ENCODE measurements at places on chromosomes 13 and 19.
A peak's percentile ranks its signal among the peaks of the same experiment; 100 is the strongest.

- no peak for DNase-seq
Measured at GRCh38 chr19:28607066-28607583, 605.8 kb downstream of the UQCRFS1 start.

DNA sequence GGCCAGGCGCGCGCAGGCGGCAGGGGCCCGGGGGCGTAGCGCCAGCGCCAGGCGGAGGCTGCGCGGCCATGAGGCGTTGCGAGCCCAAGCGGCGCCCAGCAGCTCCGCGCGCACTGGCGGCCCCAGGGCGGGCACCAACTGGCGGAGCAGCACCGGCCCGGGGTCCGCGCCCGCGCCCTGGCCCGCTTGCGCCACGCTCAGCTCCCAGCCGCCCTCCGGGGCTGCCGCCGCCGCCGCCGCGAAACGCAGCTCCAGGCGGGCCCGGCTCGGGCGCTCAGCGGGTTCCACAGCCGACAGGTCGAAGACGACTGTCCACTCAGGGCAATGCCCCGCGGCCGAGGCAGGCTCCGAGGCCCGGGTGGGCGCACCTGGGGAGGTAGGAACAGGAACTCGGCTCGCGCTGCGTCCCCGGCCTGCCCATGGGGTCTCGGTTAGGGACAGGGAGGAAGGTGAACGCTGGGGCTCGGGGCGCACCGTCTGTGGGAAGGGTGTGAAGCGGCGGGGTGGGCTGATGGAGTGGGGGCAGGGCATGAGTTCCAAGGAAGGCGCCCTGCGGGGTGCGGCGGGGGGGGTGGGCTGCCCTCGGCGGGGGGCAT is 26.8 kb downstream of the CERS1 start:
- DNase-seq: no peak

DNA sequence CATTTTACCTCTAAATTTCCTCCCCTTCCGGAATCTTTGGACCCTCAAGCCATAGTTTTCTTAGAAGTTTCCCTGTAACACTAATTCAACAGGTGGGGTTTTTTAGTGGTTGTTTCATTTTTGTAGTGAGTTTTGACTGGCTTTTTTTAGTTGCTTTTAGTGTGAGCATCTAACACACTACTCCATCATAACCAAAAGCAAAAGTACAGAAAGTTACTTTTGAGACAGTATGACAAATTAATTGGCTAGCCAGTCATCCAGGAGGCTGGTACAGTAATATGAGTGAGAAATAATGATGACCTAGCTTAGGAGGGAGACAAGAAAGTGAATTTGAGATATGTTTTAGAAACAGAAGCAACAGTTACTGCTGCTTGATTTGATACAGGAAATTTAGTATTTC is 71.5 kb downstream of the DNAJC15 start:
- DNase-seq: no peak

- no peak for DNase-seq
Measured at GRCh38 chr13:36029166-36029565, 102.0 kb downstream of the DCLK1 start.

GRCh38 chr19:44698492-44699201 is at the start of gene CEACAM16:
Gene CEACAM16 (plus strand): TSS chr19:44699151. CDS start chr19:44701457, 2,306 bp downstream.
- DNase-seq: no peak

GRCh38 chr19:6720369-6721137 is at the start of gene C3:
Gene C3 (minus strand): TSS chr19:6720650. CDS start chr19:6720589, 61 bp downstream.
- no peak for DNase-seq

DNA sequence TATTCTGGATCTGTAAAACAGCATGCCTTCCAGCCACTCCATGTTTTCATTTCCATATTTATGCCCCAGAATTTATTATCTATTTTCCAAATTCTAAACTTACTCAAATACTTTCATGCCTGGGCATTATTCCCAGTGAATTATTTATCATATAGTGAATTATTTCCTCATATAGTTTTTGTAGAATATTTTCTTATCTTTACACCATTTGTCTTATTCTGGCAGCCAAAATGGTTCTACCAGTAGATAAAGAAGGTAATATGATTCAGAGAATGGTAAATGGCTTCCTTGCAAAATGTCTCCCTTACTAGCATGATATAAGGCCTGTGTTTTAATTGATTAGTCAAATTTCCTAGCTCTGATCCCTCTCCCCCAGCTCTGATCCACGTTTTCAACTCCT is 305.8 kb downstream of the SPRY2 start:
- no peak for DNase-seq

DNA sequence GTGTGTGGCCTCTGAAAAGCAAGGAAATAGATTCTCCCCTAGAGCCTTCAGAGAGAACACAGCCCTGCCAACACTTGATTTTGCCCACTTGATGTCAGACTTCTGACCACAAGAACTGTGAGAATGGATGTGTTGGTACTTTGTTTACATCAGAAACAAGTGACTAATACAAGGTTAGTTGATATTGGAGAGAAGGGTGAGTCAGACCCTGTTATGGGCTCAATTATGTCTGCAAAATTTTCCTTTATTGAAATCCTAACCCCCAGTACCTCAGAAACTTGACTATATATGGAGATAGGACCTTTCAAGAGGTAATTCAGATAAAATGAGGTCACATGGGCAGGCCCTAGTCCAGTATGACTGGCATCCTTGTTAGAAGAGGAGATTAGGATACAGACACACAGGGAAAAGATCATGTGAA is 226.7 kb downstream of the RFC3 start:
- no peak for DNase-seq

GRCh38 chr19:1052349-1052975 is 12.6 kb downstream of the ABCA7 start:
- DNase-seq: no peak

DNA sequence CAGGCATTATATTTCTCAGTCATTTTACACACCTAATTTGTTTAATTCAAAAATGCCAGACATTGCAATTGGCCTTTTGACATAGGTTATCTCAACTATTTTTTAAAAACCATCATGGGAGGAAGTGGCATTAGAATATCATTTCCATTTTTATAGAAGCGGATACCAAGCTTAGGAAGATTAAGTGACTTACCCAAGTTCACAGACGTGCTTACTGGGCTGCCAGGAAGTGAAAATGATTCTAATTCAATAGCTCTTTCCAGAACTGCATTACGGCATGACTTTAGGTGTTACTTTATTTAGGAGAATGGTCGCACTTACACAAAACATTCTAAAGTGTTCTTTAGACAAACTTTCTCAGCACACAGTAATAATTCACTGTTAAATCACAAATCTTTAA is 231.9 kb downstream of the KLF12 start:
- DNase-seq: no peak

DNA sequence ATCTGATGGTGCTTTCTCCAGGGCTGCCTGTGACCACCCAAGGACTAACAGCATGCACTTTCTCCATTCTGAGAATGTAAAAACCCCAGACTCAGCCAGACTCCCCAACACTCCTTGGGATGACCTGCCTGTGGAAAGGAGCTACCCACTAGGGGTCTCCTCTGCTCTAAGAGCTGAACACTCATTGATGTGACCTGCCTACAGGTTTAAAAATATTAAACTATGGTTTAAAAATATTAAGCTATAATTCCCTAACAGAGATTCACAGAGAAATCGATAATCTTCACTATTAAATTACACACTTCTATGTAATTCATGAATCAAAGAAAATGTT is 696.2 kb upstream of the SLITRK5 start:
- DNase-seq: no peak

DNA sequence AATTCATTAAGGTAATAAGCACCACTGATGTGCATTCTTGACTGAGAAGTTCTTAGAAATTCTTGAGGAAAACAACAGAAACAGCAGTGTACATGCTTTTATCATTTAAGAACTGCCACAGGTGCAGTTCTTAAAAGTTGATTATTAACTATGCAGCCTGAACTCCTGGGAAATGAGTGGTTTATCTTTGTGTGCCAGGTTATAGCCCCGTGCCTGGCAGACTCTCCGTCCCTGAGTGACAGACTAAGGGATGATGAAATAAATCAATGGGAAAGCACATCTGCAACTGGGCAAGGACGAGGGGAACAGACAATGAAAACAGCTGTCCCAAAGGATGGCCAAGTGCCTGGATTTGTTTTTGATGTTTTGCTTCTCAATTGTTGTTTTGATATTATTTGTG is 84.4 kb upstream of the SPATA13 start:
- DNase-seq: no peak

DNA sequence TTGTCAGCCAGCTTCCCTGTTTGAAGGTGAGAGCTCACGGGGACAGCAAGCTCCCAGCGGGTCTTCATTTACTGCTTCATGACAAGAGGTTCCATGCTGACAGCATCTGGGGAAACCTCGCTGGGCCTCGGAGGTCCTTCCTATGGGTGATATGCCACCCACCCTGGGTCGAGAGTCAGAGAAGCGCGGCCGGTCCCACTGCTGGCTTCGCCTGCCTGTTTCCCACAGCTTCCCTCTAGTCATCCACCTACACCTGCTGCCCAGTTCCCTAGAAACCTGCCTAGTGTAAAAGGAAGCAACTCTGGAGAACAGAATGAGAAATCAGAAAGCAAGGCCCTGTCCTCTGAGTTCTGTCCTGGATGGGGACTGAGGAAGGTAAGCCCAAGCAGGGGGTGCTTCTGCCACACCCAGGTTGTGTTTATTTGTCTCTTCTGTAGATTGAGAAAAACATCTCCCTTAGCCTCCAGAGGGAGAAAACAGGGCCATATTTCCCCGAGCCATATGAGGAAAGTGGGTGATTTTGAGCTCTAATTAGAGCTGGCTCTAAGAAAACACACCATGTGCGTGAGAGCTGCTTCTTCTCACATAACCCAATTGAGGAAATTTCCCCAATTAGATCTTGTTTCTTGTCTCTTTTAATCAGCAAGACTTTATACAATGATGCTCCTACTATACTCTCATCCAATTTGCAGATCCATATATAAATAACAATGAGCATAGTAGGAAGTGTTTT is 504.3 kb downstream of the IRS2 start:
- DNase-seq: no peak

GRCh38 chr19:13742756-13743155 is 21.6 kb upstream of the MRI1 start:
- no peak for DNase-seq

GRCh38 chr13:80307401-80307987 is 33.4 kb downstream of the SPRY2 start:
- DNase-seq: no peak

DNA sequence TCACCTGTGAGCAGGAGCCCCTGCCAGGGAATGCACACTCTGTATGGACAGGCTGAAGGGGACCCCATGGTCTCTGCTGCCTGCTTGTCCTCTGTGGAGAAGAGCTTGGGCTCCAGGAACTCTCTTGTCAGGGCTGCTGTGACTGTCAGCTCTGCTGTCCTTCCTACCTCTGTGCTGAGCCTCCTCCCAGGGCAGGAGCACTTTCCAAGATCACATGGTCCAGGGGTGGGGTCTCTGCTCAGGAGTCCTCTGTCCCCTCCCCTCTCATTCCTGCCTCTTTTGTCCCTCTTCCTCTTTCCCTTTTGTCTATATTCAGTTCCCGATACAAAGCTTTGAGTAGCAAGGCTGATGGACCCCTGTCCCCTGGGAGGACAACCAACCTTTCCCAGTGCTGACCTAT is at the start of gene CEACAM7:
Gene CEACAM7 (minus strand): TSS at position 173 of the 400 bp plus-strand sequence. CDS start 105 bp downstream, at position 68.
- DNase-seq: no peak

DNA sequence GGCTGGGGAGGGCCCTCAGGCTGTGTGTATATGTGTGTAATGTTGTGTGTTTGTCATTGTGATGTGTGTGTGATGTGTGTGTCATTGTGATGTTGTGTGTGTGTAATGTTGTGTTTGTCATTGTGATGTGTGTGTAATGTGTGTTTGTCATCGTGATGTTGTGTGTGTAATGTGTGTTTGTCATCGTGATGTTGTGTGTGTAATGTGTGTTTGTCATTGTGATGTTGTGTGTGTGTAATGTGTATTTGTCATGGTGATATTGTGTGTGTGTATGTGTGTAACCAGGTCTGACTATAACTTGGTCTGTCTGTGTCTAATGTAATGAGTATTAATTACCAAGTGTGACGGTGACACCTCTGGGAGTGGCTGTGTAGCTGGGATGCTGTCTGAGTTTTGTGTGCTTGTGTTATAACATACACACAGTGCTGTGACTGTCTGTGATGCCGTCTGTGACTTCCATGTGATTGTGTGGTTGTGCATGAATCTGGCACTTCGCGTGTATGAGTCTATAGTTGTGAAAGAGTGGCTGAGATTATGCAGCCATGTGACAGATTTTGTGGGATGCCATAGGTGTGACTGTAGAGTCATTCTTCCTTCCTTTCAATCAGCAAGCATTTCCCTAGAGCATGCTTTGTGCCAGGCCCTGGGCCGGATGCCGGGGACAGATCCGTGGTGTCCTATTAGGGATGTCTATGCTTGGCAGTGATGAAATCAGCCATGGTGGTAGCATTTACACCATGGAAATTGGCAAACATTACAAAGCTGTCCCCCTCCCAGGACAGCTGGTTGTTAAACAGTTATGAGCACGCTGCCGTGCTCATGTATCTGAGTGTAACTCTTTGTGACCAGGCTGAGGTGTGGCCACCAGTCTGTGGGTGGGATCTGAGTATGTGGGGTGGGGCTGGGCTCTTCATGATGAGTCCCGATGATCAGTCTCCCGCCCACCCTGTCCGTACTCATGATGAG is 6.4 kb downstream of the TNFSF14 start:
- peak; percentile 75 for DNase-seq

DNA sequence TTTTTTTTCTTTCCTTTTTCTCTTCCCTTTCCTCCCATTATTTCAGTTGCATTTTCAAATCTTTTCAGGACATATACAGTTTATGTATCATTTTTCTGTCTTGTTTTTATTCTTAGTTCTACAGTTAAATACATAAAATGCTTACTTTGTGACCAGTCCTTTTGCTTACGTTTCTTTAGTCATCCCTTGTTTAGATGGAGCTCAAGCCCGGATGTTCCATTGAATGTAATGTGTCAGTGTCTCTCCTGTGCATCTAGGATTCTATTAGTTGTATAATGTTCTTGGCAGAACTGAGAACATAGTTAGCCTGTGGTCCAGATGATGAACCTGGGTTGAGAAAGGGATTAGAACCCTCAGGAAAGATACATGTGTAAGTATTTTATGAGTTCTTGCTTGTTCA is 17.8 kb downstream of the WASF3 start:
- DNase-seq: no peak

Measured in activated CD4-positive, alpha-beta memory T cell treated with anti-CD3 and anti-CD28 coated beads for 36 hours (primary cell).